NCI-H2081 treated with DMSO at 0.1 percent for 48 hours (cell line): ENCODE measurements at places on chromosomes 5 and 9.
A peak's percentile ranks its signal among the peaks of the same experiment; 100 is the strongest.

DNA sequence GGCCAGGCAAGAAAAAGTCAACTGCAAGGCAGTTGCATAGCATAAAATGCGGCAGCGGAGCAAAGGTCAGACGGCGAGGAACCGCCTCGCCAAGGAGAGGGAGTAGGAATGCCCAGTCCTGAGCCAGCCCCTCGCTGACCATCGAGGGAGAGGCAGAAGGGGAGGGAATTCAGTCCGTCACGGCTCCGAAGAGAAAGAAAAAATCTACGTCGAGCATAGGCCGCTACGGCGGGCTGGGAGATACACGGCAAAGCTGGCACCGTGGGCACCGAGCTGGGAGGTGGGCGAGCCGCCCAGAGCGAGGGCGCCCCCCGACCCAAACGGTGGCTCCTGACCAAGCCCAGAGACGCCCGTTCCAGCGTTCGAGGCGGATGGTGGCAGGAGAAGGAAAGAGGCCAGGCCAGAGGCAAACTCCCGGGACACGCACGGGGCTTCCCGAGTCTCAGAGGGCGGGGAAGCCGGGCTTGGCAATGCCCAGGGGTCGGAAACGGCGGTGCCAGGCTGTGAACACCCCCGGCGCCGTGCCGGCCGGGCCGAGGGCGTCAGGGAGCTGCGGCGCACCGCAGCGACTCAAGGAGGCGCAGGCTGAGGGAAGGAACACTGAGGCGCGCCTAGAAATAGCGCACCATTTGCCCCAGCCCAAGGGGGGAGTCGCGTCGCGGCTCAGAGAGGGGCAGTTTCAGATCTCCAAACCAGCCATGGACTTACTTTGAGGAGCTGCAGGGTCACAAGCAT is 518 bp downstream of the SPRY4 start:
- DNase-seq, result no peak

DNA sequence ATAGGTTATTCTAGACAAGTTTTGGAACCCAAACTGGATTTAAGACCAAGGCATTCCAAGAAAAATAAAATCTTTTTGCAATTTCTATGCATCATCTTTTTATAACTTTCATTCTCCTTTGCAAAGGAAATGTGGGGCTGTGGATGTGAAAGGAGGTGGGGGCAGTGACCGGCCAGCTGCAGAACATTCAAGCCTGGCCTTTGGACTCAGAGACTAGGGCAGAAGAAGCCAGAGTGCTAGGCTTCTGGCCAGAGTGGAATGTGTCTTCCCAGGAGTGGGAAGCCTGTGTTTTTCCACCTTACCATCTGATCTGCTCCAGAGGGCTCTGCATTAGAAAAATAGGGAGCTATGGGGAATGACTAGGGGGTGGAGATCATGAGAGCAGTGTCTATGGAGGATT is 148.5 kb downstream of the C9orf152 start:
- no peak for DNase-seq

DNA sequence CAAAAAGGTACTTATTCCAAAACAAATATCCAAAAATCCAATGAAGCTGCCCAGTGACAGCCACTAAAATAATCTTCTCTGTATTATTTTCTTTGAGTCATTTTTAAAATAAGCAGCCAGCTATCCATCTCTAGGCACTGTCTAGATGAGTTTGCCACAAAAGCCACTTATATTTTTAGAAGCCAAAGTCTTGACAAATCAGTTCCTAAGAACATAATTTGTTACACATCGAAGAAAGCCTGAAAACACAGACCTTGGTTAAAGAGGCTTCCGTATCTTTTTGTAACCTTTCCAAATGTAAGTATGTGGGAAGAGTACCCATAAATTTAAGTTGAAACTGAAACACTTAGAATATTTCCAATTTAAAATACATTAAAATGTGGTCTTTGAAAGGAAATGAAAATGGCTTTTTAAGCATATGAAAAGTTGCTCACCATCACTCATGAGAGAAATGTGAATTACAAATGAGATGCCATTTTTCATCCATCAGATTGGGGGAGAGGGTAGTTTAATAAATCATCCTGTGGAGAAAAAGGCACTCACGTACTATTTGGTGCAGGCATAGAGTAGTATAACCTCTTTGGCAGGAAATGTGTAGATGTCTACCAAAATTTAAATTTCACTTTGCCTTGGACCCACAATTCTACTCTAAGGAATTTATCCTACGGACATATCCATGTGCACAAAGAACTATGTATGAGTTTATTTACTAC is 180.4 kb downstream of the MLLT3 start:
- no peak for DNase-seq

GRCh38 chr9:104107799-104108198 is 13.7 kb downstream of the SMC2 start:
- no peak for DNase-seq

GRCh38 chr5:83377131-83377865 is 94.2 kb upstream of the VCAN start:
- no peak for DNase-seq

DNA sequence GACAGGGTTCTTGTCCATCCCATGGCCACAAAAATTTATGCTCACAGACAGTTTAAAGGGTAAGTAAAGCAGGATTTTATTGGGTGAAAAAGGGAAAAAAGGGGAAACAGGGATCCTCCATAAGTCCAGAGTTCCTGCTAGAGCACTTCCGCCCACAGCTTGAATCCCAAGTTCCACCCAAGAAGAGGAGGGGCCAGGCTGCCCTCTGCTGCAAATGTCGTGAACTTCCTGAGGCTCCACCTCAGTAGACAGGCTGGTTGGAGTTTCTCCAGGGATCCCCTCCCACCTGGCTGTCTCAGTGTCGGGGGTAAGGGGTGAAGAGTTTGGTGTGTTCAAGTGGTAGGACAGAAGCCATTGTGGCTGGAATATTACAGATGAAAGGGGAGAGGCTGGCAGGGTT is 275.0 kb upstream of the SGCD start:
- no peak for DNase-seq

- peak; percentile 65 for DNase-seq
Observed at GRCh38 chr9:128370752-128371629, at the start of gene URM1. URM1 (plus strand) TSS chr9:128371374; CDS start chr9:128371381, 7 bp downstream.
